ENCODE measurements at places on chromosomes 7 and 10.

DNA sequence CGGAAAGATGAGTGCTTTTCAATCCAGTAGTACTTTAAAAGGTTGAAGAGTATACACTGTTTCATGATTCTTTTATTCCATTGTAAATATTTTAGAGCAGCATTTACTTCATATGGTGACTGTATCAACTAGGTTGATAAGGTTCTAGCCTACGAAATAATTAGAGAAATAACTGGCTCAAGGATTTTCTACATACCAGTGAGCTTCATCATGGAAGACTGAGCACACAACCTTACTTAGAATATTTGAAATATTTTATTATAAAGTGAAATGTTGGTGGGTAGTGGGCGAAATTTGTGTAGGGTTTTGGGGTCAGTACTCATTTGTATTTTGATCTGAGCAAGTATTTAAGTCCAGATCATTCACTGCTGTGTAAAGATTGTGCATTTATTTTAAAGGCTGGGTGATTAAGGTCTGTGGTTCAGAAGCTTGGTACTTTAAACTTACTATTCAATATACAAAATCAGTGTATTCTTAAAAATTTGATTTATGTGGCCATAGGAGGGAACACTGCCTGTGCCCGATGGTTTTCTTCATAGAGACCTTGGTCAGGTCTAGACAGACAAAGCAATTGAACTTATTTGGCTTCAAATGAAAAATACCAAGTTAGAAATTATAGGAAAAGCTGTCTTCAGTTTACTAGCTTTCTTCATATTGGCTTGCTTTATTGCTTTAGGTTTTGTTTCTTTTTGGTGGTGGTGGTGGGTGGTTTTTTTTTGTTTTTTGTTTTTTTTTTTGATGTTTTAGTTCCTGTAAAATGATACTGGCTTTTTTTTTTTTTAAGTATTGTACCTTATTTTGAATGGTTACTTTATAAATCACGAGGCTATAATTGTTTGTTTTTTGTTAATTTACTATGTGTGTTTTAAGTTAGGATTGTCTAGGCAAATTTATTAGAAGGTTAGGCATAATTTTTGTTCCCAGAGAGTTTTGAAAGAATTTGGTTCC is 3.0 kb downstream of the KMT2E start:
- no peak for DNase-seq

DNA sequence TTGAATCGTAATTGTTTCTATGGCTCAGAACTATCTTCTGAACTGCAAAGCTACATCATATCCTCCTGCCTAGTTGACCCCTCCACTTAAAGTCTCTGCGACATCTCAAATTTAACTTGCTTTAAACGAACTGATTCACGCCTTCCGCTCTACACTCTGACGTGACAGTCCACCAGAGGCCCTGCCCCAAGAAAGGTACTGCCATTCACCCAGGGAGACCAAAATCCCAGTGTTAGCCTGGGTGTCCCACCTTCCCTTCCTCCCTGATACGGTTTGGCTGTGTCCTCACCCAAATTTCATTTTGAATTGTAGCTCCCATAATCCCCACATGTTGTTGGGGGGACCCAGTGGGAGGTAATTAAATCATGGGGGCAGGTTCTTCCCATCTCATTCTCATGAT is 90.8 kb downstream of the CPXM2 start:
- no peak for DNase-seq

DNA sequence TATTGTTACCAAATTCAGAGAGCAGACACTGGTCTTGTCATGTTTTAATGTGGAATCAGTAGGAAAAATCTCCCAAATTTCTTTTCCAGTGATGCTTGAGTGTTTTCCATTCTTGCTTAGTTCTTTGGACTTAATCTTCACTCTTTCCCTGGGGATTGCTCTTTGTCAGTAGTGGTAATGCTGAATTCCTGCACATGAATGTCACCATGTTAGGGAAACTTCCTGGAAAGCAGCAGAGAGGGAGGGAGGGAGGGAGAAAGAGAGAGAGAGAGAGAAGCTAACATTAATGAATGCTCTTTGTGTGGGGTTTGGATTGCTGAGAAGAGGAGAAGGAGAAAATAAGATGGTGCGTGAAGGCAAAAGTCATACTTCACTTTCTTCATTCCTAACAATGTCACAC is 295.3 kb upstream of the COBL start:
- no peak for DNase-seq

DNA sequence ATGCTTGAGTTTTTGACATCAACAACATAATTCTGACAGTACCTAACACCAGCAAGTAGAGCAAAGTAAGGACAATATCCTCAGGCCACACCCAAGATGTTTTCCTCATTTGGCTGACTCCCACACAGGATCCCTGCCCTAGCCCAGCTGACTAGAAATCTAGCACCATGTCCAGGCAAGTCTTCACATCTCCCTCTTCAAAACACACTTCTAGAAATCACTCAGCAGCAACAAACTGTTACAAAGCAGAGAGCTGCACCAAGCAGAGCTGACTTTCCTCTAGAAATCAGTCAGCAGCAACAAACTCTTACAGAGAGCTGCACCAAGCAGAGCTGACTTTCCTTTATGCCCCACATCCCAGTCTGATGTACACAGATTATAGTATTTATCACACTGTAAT is 7.7 kb downstream of the TMEM168 start:
- DNase-seq = no peak

DNA sequence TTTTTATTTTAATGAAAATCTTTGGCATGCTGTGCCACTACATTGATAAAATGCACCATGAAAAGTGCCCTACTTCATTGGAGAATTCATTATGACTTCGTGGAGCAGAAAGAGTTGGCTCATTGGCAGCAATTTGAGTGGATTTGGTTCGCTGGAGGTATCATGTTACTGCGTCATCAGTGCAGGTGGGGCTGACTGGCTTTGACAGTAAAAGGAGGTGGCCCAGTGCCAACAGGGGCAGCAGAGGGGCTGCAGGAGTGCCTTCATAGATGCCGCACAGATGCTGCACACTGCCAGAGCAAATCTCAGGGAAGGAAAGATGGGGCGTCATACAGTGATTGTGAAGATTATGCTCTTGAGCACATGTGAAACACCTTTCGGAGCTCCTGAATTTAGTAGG is 22.2 kb downstream of the FZD1 start:
- no peak for DNase-seq

GRCh38 chr7:148223738-148224137 is 366.8 kb upstream of the C7orf33 start:
- DNase-seq = no peak

DNA sequence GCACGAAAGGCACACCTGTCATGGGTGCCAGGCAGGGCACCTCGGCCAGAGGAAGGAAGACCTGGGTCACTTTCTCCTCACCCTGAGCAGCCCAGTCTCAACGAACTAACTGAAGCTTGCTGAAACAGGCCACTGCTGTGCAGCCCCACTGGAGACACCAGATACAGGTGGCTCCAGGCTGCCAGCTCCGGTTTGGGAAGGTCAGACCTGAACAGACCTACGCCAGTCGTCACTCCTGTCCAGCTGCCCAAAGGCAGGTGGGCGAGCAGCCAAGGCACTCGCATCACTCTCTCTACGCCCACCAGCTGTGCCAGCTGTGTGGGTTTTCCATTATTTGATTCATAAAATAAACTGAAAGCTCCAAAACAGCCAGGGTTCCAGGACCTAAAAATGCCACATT is 256.1 kb downstream of the ZMYND11 start:
- no peak for DNase-seq

- no peak for DNase-seq
Measured at GRCh38 chr10:129329385-129330055, 137.5 kb upstream of the MGMT start.

DNA sequence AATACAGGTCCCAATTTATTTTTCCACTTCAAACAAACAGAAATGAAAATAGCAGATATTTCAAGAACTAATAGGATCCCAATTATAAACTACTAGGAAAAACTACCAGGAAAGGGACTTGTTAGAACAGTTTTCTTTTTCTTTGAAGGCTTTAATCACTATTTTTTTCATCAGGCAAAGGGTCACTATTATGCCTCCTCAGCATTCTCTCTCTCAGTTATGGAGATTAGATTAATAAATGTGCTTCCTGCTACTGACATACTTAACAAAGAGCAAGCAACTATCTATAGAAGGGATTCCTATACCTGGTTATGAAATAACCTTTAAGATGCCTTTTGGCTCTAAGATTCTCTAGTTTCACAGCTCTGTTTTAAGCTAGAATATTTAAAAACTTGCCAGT is 71.0 kb upstream of the OGDHL start:
- no peak for DNase-seq

DNA sequence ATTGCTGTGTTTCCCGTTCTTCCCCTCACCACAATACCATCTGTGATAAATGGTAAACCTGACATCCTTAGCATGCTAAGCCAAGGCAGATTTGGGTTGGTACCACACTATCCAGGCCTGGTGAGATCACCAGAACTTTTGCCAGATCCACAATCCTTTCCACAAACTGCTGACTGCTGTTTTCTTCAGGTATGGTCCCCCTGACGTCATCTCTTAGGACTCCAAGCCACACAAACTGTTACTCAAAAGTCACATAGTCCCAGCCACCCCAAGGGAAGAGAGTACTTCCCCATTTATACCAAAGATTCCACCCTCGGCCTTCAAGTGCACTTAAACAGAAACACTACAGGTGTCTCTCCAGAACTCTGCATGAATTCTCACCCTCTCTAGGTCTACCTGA is 34.8 kb downstream of the SLC25A13 start:
- no peak for DNase-seq

DNA sequence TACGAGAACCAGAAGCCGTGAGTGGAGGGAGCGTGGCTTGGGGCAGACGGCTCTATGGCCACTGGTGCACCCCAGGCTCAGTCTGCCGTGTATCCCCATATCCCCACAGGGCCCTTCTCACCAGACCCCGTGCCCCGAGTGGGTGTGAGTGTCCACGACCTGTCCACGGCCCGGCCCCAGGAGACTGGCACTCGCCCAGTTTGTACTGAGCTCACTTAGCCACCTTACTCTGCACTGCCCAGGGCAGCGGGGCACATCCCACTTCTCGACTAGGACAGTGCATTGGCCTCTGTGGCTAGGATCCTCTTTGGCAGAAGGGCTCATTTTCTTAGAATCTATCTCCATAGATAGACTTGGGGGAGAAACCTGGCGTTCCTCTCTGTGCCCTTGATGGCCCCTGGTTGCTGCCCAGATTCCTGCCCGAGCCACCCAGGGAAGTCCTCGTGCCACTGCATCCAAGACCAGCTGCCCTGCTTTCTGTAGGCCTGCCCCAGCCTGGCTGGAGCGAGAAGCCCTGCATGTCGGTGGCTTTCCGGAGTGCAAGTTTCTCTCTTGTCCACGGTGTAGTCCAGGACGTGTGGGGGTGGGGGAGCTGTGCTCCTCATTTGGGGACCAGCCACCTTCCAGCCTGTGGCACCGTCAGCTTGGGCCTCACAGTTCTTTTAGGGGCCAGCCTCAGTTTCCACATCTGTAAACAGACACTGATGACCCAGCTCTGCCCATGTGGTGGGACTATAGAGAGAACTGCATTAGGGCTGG is 11.9 kb downstream of the TMEM120A start:
- DNase-seq = no peak

- no peak for DNase-seq
Measured at GRCh38 chr7:133606991-133607390, 354.1 kb downstream of the EXOC4 start.

DNA sequence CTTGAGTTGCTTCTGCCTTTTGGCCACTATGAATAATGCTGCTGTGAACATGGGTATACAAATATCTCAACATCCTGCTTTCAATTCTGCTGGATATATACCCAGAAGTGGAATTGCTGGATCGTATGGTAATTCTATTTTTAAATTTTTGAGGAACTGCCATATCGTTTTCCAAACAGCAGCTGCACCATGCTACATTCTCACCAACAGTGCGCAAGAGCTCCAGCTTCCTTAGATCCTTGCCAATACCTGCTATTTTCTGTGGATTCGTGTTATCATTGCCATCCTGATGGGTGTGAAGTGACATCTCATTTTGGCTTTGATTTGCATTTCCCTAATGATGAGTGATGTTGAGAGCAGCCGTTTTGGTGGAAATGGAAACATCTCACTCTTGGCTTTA is 26.7 kb downstream of the FRMD4A start:
- no peak for DNase-seq

- no peak for DNase-seq
Measured at GRCh38 chr7:3370068-3370830, 69.2 kb downstream of the SDK1 start.

GRCh38 chr10:88066876-88067275 is 203.5 kb downstream of the PTEN start:
- no peak for DNase-seq

GRCh38 chr10:33938001-33938400 is 603.5 kb upstream of the NRP1 start:
- no peak for DNase-seq

DNA sequence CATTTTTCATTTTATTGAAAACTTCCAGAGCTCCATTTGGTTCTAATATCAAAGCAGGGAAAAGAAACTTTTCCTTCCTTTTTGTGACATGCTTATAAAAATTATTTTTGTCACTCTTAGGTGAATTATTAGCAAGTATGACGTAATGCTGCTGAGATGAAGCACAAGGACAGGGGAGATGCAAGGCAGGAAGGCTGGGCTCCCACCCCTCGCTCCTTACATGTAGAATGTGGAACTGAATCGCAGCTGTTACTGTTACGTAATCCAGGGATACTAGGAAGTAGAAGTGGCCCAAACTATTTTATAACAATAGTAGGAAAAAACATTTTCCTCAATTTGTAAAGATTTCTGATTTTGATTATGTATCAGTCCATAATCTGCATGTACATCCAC is 17.1 kb upstream of the GTPBP4 start:
- no peak for DNase-seq

DNA sequence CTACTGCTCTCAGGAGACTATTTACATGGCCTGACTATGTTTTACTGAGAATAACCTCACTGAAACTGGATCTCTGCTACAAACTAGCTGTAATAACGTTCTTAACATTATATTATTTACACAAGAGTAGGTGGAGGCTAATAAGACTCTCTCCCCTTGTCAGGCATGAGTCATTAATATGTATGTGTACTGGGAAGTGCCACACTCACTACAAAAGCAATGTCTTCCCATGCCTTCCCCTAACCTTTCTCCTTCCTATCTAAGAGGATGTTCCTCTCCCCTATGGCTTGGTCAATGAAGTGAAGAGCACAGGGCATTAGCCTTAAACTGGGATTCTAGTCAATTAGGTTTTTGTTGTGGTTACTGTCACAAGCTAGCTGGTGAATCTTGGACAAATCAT is 147.9 kb downstream of the DGKB start:
- DNase-seq = no peak

DNA sequence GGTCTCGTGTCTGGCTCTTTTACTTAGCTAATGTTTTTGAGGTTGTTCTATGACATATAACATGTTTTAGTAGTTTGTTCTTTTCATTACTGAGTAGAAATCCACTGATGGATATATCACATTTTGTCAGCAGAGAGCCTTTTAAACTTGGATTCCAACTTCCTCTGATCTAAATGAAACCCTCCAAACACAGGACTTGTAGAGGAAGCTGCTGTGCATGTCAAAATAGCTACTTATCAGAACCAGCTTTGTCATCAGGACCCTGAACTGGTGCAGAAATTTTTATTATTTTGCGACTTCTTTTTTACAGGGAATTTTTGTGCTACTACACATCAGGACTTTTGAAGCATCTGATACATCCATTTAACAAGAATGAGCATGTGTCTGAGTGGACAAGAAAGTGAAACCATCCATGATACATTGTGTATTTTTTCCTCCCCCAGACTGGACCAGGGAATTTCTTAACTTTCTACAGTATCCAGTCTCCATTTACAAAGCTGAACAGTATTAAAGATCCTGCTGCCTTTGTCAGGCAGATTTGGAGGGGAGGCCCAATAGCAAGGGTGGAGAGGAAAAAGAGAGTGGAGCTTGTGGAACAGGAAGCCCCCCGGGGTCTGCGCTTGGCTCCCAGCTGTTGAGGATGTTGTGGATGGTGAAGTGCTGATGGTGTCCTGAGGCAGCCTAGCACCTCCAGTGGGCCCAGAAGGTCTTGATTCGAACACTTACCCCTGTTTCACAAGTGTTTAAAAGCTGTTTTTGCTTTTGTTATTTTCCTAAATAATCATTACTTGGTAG is 29.3 kb upstream of the MTPAP start:
- DNase-seq = no peak
